ENCODE measurements at places on chromosomes 1 and 21. TPM values are rescaled to one million over a fixed set of nuclear protein-coding genes. Genes with fewer than 3 reads are reported as not detected.

The SLC1A7 gene
- 0.05 TPM for total RNA-seq

The NBPF4 gene
- 0.05 TPM for total RNA-seq

The DAB1 gene
- not detected for total RNA-seq

The ZC3H12A gene
- 44.4 TPM for total RNA-seq

The PTPN7 gene
- not detected for total RNA-seq

The NUF2 gene
- total RNA-seq: 21.9 TPM

The LAX1 gene
- not detected for total RNA-seq

The B3GALT2 gene
- not detected for total RNA-seq

The KCNE1 gene
- total RNA-seq: not detected

The TEX50 gene
- not detected for total RNA-seq

The LCE6A gene
- total RNA-seq: not detected

The CFHR1 gene
- total RNA-seq: not detected

The CD55 gene
- 93.7 TPM for total RNA-seq

The TMCO1 gene
- 152 TPM for total RNA-seq

The PPP1R12B gene
- 2.9 TPM for total RNA-seq

The LORICRIN gene
- total RNA-seq: not detected

The GPR153 gene
- total RNA-seq: 2.3 TPM

The TNN gene
- not detected for total RNA-seq

The DCLRE1B gene
- total RNA-seq: 8.1 TPM

The EPHB2 gene
- 39.2 TPM for total RNA-seq

The SPATA45 gene
- not detected for total RNA-seq

The SPRR1B gene
- total RNA-seq: not detected

The TTC22 gene
- total RNA-seq: not detected

The ANKRD65 gene
- total RNA-seq: not detected

The DIO1 gene
- not detected for total RNA-seq

The CRYBG2 gene
- 1.6 TPM for total RNA-seq

The PRKCZ gene
- 8.5 TPM for total RNA-seq

The SSU72 gene
- total RNA-seq: 104 TPM

The EPHA2 gene
- 150 TPM for total RNA-seq

The HPCAL4 gene
- total RNA-seq: 0.34 TPM

The ACTRT2 gene
- not detected for total RNA-seq

The WNT3A gene
- total RNA-seq: not detected

Data from A549 treated with GW870086 at 1 μM for 4 hours (cell line).